ENCODE measurements at places on chromosomes 1 and 21. TPM values are rescaled to one million over a fixed set of nuclear protein-coding genes. Genes with fewer than 3 reads are reported as not detected.

The S100A9 gene
- polyA plus RNA-seq = 20.4 TPM

The MCM3AP gene
- polyA plus RNA-seq = 105 TPM

- DNase-seq = no peak
Measured at GRCh38 chr21:35438643-35439404, 389.7 kb upstream of the RUNX1 start.

DNA sequence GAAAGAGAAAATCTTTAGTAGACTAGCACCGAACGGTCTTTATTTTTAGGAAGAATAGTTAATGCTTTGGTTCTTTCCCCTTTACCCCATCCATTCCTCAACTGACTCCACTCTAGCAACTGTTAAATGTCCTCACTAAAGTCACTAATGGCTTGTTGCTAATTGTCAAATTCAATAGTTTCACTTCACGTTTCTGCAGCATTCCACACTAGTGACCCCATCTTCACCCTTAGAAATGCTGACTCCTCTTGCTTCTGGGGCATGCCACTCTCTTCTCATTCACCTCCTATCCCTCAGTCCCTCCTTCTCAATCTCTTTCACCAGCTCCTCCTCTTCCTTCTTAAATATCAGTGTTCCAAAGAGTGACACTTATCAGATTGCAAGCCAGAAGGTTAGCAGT, 19.4 kb upstream of the CADM3 start:
- DNase-seq = no peak

GRCh38 chr1:169909499-169909898, 15.8 kb upstream of the SCYL3 start:
- no peak for DNase-seq

The ASCL5 gene
- polyA plus RNA-seq = 0.15 TPM

The SHISAL2A gene
- polyA plus RNA-seq = 1.6 TPM

GRCh38 chr1:15120251-15120945, 33.1 kb upstream of the TMEM51 start:
- no peak for DNase-seq
